ENCODE measurements at places on chromosomes 7 and 10.

DNA sequence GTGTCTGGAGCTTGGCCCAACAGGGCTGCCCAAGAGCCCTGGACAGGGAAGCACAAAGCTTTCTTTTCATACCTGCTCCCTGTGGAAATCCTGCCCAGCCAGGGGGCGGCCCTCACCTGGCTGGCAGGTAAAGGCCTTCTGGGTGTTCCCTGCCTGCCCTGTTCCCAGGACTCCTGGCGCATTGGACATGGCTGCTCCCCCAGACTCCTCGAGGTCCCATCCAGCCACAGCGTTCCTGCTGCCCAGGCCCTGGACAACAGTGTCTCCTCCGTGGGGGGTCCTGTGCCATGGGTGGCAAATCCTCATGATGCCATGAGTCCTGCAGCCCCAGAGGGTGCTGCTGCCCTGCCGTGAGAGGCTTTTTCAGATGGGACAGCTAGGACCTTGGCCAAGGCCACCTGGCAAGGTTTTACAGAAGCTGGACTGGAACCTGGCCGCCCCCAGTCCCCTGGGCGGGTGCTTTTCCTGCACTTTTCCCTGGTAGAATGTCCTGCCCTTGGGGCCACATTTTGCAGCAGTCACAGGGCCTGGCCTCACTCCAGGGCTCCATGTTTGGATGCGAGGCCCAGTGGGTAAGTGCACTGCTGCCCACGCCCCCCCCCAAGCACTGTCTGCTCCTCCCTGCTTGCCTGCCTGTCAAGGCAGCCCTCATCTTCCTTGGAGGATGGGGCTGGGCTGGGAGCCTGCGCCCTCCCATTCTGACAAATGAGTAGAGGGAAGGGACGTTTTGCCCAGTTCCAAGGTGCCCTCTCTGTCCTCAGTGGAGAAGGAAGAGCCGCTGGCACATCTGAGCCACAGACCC lies 60.7 kb downstream of the LHPP start:
- no peak for DNase-seq

- no peak for DNase-seq
Observed at GRCh38 chr10:123750901-123751300, 84.7 kb downstream of the GPR26 start.

DNA sequence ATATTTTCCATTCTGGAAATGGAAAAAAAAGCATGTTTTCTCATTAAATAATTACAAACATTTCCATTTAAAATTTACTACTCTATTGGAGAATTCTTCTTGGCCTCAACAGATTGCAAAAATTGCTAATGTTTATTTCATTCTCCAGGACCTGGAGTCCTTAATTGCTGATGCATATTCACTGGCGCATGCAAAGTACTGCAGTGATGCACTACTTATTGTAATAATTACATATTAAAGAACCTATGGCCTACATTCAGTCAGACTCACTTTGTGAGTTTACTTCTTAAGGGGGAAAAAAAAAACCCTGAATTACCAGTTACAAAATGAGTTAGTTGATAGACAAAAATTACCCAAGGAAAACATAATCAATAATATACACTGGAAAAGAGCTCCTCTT lies 391.0 kb upstream of the LRRTM3 start:
- DNase-seq = no peak

DNA sequence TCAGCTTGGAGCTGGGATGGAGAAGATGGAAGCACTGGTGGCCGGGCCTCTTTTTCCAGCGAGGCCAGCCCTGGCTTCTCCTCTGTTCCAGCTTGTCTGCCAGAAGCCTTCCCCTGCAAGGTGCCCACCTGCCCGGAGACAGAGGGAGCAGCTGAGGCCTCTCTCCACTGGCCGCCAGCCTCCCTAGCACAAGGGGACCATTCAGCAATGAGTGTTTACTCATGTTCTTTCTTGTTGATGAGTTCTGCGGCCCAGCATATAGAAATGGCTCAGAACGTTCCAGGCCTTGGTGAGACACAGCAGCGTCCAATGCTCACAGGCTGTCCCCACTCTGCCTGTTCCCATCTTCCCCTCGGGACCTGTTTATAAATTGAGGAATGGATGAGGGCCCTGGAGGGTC lies 47.3 kb downstream of the CHST3 start:
- DNase-seq = no peak

GRCh38 chr7:33716581-33717477 lies 188.5 kb upstream of the BMPER start:
- DNase-seq = no peak
